ENCODE measurements at places on chromosomes 3 and 15.

DNA sequence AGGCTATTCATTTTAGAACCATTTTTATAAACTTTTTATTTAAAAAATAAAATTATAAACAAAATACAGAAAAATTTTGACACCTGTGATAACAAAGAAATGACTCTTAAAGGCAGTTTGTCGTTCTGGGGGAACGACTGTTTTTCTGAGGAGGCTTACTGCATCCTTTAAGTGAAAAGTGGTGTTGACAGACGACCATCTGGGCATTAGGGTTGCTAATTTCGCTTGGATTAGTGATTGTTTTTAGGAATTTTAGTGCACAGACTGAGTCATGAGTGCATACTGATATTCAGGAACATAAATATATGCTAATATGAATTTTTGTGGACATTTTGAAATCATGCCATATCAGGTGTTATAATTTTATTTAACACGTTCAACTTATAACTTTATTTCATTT, 28.5 kb downstream of the OSTN start:
- no peak for DNase-seq

- DNase-seq, result no peak
Observed at GRCh38 chr15:100898661-100899462, 19.2 kb downstream of the ALDH1A3 start.

DNA sequence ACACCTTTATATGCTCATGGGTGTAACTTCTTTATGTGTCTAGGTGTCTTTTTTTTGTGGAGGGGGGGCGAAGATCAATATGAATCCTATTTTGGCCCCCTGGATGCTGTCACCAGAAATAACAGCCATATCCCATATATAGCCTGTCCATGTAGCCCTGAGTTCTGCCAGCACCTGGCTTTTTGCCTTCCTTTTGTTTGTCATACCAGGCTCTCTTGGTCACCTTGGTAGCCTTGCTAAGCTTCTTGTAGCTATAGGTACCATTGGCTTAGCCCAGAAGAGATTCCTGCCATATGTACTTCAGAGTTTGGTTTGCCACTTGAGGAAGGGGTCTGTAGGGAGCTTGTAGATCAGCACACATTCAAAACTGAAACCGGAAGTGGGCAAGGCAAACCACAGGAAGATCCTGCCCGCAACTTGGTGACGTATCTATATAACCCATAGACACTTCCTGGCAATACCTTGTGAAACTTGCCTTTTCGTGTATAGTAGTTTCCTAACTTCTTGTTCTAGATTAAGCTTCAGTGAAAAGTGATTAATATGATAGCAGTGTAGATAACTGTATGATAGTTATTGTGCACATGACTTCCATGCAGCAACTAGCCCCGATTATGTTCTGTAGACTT, 11.9 kb downstream of the RASA2 start:
- peak; percentile 68 for DNase-seq

DNA sequence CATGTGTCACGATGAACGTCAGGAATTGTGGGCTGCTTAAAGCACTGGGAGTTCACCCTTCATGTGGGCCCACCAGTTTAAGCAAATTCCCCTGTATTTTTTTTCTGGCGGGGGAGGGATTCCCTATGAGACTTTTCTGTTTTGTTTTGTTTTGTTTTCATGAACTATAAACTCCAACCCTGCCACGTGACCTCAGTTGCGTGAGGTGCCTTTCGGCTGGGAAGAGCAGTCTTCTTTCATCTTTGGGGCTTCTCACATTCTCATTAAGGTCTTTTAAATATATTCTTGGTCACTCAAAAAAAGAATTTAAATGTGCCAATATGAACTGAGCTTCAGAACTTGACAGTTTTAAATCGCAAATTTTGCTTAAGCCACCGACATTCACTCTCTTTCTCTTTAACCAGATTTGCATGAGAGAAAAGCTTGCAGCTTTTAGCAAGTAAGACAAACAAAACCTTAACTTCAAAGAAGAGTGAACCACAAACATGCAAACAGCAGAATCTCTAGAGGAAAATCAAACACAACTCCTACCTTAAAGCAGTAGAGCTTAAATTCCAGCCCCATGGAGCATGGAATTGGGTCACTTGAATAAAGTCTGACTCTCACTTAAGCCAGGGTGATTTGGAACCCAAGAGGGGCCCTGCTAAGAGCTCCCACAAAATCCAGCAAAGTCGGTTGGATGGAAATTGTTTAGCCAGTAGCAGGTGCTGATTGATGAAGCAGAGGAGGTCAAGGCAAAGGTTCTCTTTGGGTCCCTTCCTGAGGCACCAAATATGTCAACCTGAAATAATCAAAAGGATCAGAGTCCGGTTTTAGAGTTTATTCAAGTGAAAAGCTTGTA, 699.8 kb upstream of the GBE1 start:
- DNase-seq, result no peak

DNA sequence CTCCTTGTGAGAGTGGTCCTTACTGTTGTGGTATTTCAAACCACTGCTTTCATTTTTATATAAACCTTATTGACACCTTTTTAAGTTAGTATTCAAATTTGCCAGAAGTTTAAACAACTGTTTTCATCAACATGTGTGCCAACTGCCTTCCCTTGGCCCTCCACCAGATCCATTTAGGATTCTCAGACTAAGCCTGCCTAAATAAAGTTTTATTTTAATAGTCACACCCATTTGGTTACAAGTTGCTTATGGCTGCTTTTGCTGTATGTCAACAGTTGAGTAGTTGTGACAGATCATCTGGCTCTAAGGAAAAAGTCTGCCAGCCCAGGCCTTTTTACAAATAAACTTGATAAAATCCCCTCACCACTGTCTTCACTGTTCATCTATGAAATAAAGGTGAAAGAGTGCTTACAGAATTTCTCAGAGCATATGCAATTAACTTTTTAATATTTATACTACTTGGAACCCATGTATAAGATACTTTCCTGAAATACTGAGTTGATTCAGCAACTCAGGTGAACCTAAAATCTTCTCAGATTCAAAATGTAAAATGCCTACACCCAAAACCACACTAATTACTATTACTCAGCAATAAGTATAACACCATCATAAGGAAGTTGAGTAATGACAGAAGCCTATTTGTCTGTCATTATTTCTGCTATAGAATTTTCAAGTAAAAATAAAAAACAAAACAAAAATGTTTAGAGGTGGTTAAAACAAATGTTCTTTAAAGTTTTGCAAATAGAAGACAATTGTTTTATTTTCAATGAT, 35.1 kb downstream of the PEAK1 start:
- DNase-seq, result no peak

DNA sequence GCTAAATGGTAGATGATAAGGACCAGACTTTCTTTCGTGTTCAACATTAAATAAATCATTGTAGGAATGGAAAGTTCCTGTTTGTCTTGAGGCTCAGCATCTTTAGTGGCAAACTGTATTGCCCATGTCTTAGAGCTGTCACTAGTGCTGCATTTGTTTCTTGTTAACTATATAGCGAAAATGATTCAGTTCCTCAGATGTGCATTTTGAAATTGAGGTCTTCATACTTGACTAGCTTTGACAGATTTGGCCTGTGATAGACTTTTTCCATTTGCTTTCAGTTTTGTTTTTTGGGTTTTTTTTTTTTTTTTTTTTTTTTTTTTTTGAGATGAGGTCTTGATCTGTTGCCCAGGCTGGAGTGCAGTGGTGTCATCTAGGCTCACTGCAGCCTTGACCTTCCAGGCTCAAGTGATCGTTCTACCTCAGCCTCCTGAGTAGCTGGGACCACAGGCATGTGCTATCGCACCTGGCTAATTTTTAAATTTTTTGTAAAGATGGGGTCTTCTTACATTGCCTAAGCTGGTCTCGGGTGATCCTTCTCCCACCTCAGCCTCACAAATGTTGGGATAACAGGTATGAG, 9.5 kb upstream of the RPLP1 start:
- no peak for DNase-seq

DNA sequence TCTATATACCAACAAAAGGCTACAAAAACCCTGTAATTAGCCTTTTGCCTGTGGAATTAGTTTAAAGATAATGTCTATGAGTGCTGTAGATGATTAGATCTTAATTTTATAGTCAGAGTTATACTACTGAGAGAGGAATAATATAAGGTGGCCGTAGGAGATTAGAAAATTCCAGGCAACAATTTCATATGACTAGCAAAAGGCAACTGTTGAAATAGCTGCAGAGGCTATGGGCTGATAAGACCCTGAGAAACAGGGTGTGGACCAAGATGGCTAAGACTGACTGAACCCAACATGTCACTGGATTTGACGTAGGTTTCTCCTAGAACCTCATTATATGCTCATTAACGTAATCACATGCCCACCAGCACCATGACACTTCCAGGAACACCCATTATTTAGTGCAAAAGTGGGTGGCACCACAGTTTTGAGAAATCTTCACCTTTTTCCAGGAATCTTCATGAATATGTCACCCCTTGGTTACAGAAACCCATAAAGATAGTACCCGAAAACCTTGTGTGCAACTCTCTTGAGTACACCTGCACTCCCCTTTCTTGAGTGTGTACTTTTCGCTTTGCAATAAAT, 29.1 kb upstream of the SCG3 start:
- DNase-seq, result no peak

GRCh38 chr3:145219355-145220235, 941.4 kb downstream of the PLOD2 start:
- DNase-seq, result no peak

GRCh38 chr3:129971351-129972052, 3.0 kb upstream of the TRH start:
- no peak for DNase-seq

GRCh38 chr15:31474059-31474868, 147.6 kb downstream of the KLF13 start:
- no peak for DNase-seq

- DNase-seq, result no peak
Observed at GRCh38 chr3:197309528-197310361, 11.3 kb upstream of the DLG1 start.

- DNase-seq, result no peak
Observed at GRCh38 chr3:59608356-59608755, 558.5 kb upstream of the CFAP20DC start.
